ENCODE measurements at places on chromosomes 2 and 18.

GRCh38 chr2:127044977-127045661 is 61.8 kb downstream of the BIN1 start:
- DNase-seq = no peak

DNA sequence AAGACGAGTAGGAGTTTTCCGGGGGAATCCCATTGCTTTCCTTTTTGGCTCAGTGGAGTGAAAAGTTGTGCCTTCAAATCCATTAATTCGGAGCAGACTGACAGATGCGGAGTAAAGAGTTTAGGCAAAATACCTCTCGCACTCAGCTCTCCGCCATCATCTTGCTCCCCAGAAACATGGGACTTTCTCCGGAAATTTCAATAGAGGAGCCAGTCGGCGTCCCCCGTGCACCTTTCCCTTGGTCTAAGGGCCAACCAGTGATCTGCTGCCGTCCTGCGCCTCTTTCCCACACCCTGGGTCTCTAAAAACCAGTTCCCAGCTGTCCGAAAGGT is 318 bp downstream of the TYW5 start:
- no peak for DNase-seq

DNA sequence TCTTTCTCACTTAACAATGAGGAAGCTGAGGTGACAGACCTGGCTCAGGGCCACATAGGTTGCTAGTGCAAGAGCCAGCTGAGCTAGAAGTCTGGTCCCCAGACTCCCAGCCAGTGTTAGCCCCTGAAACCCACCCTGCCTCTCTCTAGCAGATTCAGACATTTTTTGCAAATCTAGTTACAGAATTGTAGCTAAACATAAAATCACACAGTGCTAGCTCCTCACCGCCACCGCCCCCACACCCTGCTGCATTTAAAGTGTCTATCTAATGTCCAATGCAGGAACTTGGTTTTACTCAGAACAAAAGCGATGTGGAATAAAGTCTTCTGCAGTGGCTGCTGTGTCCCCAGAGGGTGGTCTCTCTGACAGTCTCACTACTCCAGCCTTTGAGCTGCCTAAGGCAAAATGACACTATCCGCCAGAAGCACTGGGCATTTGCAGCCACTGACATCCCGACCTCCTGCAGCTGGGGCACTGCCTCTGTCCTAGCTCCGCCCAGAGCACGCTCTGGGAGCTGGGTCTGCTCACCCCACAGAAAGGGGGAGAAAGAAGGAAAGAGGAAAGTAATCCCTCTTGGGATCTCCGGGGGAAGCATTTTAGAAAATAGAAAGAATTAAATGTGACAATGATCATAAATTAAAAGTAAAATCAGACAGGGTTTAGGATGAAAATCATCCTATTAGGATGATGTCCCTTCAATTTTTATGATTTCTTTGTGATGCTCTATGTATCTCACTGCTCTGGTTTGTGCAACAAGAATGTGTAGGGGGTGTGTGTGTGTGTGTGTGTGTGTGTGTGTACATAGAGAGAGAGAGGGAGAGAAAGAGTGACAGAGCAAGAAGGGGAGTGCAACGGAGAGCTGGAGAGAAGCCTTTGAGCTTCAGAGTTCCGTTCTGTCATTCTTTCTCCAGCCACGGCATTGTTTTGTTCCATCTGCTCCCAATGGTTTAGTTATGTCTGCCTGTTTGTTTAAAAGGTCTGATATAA is 50.5 kb upstream of the ST8SIA3 start:
- DNase-seq = no peak

GRCh38 chr2:39632876-39633275 is 32.8 kb upstream of the TMEM178A start:
- DNase-seq = no peak

DNA sequence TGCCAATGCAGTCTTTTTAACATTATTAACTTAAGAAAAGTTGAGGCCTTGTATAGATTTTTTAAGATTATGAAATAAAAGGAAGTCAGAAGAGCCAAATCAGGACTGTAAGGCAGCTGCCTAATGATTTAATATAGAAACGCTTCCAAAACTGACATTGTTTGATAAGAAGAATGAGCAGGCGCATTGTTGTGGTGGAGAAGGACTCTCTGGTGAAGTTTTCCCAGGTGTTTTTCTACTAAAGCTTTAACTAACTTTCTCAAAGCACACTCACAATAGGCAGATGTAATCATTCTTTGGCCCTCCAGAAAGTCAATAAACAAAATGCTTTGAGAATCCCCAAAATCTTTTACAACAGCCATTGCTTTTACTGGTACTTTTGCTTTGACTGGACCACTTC is 288.6 kb upstream of the FIGN start:
- DNase-seq = no peak

- no peak for DNase-seq
Observed at GRCh38 chr18:46141199-46141598, 37.0 kb downstream of the HAUS1 start.

- no peak for DNase-seq
Observed at GRCh38 chr2:136210455-136210805, 92.5 kb upstream of the CXCR4 start.

DNA sequence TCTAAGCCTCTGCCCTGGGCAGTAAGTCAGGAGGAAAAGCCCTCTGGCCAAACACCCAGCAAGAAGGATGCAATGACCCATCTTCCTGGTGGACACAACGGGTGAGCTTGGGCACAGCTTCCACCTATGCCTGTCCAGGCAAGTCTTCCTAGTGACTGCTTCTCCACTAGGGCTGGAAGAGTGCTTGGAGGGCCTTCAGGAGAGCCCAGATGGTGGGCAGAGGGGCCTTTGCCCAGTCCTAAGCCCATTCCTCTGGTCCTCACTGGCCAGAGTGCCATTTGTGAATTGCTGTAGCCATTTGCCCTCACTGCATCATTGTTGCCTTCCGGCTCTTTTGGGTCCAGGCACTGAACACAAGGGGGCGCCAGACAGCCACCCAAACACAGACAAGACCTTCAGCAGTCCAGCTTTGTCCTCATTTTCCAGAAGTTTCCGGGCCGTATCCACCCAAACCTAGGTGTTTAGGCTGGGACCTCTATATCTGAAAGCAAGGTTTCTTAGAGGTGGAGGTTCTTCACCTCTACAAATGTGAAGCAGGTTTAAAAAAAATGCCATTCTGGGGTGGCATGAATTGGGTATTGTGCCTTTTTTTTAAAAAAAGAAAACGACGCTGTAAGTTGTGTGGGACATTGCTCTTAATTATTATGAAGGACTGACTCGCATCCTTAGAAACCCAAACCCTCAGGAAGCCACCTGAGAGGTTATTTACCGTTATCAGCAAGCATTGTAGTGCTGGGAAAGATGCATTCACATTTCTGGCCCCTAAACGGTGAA is 29.5 kb downstream of the PAX8 start:
- DNase-seq = peak; percentile 80

GRCh38 chr2:10080536-10081304 is 509 bp upstream of the CYS1 start:
- DNase-seq = no peak

GRCh38 chr2:152587187-152587947 is 129.9 kb downstream of the PRPF40A start:
- no peak for DNase-seq

DNA sequence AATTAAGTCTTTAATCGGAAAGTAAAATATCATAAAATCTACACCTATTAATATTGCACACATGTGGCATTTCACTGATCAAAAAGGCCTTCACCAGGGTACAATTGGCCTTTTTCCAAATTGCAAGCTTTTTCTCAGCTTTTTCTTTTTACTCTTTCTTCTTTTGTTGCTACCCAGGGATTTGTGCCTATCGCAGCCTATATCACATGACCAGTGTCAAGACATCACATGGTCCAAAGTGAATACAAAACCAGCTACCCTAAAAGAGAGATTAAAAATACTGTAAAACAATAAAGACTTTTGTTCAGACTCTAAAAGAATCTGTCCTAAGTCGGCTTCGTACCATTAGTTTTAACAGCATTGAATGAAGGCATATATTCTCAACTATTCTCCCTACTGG is 15.0 kb upstream of the OTX1 start:
- DNase-seq = no peak

- no peak for DNase-seq
Observed at GRCh38 chr18:40531051-40531450, 1424.0 kb upstream of the PIK3C3 start.

All from OCI-M1 (cell line).